Testis (tissue), 5 donors: ENCODE measurements at places on chromosomes 12 and 14. TPM values are rescaled to one million over a fixed set of nuclear protein-coding genes. Genes with fewer than 3 reads are reported as not detected.

- H3K4me1 ChIP-seq = no peaks in the 10 kb centered on the region
- no peak for DNase-seq
- no peak overlapping the region for H3K4me3 ChIP-seq
Measured at GRCh38 chr14:23259426-23259825, 21.7 kb downstream of the RNF212B start.

GRCh38 chr12:101663298-101663697 lies 34.1 kb upstream of the CHPT1 start:
- no peaks in the 10 kb centered on the region for H3K27me3 ChIP-seq
- no peak for DNase-seq
- no peak overlapping the region for H3K27ac ChIP-seq
- no peak overlapping the region for H3K4me3 ChIP-seq
- H3K4me1 ChIP-seq = no peaks in the 10 kb centered on the region

DNA sequence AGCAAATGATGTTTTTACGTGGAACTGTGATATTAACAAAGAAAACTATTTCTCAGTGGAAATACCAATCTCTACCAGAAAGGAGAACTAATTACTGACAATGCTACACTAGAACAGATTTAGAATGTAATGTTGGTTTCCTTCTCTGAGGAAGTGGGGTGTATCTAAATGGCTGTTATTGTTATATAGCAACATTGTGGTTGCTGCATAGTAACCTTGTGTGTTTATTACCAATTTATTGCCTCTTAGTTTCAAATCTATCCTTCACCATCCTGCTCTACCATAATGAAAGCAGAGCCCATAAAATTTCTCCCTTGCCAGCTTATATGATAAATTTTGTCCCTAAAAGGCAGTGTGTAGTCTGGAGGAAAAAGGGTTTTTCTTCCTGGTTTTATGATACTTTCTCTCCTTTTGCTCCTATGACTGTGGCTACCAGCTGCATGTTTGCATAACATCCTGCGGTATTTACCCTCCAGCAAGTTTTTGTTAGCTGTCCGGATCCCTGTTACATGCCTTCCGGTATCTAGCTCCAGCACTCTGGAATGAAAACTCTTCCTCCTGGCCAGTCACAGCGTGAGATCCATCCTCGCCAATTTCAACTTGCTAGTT lies 5.7 kb upstream of the KLRK1 start:
- H3K27ac ChIP-seq = no peak overlapping the region
- DNase-seq = no peak
- H3K4me1 ChIP-seq = no peaks in the 10 kb centered on the region

- H3K27me3 ChIP-seq = no peaks in the 10 kb centered on the region
- no peak overlapping the region for H3K4me3 ChIP-seq
- peak; percentile 75 for DNase-seq
- peak overlapping the region; percentile 34 for H3K27ac ChIP-seq
- H3K4me1 ChIP-seq = peaks cover 34% of the 10 kb centered on the region
Measured at GRCh38 chr12:6347367-6348338, 5.8 kb upstream of the TNFRSF1A start.

GRCh38 chr14:35879654-35880249 lies 53.6 kb downstream of the BRMS1L start:
- H3K27me3 ChIP-seq = no peaks in the 10 kb centered on the region
- DNase-seq = no peak
- no peak overlapping the region for H3K27ac ChIP-seq
- H3K4me3 ChIP-seq = no peak overlapping the region

DNA sequence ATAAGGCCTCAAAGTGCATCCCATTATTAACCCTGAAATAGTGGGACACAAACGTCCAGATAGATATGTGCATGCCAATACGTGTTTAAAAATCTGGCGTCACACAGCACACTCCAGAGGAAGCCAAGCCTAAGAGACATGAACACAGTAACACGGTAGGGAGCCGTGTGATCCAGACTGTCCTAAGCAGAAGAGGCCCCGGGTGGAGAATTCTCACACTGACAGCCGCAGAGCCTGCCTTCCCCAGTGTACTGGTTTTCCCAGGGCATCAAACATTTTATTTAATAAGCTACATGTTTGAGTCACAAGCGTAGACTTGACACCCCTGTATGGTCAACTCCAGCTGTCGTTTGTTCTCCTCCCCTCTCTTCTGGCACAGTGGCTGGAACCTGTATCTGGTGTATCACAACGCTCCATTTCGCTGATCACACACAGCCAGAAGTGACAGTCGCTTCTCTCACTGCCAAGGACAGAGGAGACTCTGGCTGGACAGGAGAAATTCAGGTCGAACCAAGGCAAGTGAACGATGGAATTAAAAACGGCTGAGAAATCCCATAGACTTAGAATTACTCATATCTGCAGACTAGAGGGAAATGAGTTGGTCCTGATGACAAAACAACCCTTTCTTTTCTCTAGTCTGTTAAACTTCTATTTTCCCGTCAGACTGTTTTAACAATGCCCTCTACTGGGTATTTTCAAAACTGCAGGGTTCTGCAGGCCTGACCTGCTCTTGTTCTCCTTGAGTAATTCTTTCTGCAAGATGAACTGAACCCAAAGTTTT lies 359.9 kb downstream of the RGS6 start:
- H3K27me3 ChIP-seq = no peaks in the 10 kb centered on the region
- H3K4me3 ChIP-seq = peak overlapping the region; percentile 29
- peak; percentile 65 for DNase-seq
- no peaks in the 10 kb centered on the region for H3K36me3 ChIP-seq
- H3K27ac ChIP-seq = peak overlapping the region; percentile 51

- H3K36me3 ChIP-seq = no peaks in the 10 kb centered on the region
- H3K27me3 ChIP-seq = no peaks in the 10 kb centered on the region
- DNase-seq = no peak
Measured at GRCh38 chr12:40248585-40249297, 23.9 kb downstream of the LRRK2 start.

TAC3 gene
- 2.5 TPM for total RNA-seq

GRCh38 chr12:128265566-128265965 lies 1.4 kb upstream of the TMEM132C start:
- H3K4me1 ChIP-seq = peaks cover 6% of the 10 kb centered on the region
- H3K27me3 ChIP-seq = no peaks in the 10 kb centered on the region
- H3K27ac ChIP-seq = no peak overlapping the region
- DNase-seq = peak; percentile 23
- H3K4me3 ChIP-seq = no peak overlapping the region

- no peak for DNase-seq
- H3K4me1 ChIP-seq = no peaks in the 10 kb centered on the region
- no peaks in the 10 kb centered on the region for H3K36me3 ChIP-seq
- no peak overlapping the region for H3K4me3 ChIP-seq
- no peak overlapping the region for H3K27ac ChIP-seq
Measured at GRCh38 chr12:11958221-11959091, 112.3 kb upstream of the BCL2L14 start.

DNA sequence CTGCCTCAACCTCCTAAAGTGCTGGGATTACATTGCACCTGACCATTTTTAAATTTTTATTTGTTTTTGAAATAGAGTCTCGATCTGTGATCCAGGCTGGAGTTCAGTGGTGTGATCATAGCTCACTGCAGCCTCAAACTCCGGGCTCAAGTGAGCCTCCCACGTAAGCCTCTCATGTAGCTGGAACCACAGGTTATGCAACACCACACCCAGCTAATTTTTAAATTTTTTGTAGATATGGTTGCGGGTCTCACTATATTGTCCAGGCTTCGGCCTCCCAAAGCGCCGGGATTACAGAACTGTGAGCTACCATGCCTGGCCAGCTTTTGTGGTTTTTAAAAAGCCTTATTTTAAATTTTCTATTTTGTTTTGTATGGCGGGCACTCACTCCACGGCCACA lies 2.2 kb upstream of the DRAM1 start:
- H3K36me3 ChIP-seq = no peaks in the 10 kb centered on the region
- no peak overlapping the region for H3K4me3 ChIP-seq
- peak overlapping the region; percentile 63 for H3K27ac ChIP-seq
- no peaks in the 10 kb centered on the region for H3K4me1 ChIP-seq
- no peaks in the 10 kb centered on the region for H3K27me3 ChIP-seq
- no peak for DNase-seq

DNA sequence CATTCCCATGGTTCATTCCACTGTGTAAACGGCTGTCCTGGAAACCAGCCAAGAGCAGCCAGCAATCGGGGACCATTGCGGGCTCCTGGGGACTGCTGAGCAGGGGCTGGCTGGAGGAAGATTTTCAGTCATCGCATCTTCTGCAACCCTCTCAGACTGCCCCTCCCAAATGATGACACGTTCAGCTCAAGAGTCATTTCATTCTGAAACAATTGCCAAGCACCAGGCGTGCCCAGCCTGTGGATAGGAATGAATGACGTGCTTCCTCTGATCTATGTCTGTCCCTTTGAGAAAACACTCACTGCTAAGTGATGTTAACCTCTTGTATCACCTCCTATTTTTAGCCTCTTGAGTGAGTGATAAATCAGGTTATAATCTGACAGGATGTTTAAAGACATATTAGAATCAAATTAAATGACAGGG lies 62.0 kb downstream of the NDUFA12 start:
- no peaks in the 10 kb centered on the region for H3K27me3 ChIP-seq
- DNase-seq = no peak
- no peak overlapping the region for H3K27ac ChIP-seq
- no peaks in the 10 kb centered on the region for H3K36me3 ChIP-seq

DNA sequence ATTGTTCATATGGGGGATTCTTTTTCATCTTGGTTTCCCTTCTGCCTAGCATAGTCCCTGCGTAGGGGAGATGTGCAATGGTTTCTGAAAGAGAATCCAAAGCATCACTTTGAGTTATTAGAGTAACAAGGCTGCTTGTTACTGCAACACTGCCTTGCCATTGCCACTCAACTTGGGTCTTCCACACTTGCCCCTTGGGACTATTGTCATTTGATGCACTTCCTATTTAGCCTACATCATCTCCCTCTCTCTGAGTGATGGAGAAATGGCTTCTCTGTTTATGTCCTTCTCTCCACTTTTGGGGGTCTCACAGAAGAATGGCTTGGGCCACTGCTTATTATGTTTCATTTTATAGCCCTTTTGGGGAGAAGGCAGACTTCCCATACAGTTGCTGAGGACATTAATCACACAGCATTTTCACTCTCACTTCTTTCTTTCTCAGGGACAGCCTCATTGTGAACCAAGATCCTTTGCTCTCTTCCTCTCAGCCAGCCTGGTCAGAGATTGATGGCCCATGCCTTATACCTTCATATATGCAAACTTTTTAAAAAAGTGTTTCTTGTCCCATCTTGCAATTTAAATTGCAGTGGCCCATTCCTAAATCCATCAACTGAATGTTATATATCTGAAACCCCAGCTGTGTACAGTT lies 50.8 kb upstream of the POC1B start:
- H3K27ac ChIP-seq = no peak overlapping the region
- H3K27me3 ChIP-seq = no peaks in the 10 kb centered on the region
- no peak overlapping the region for H3K4me3 ChIP-seq
- no peak for DNase-seq

USP44 gene
- 22.4 TPM for total RNA-seq

GRCh38 chr14:44404036-44404435 lies 103.0 kb downstream of the FSCB start:
- H3K36me3 ChIP-seq = no peaks in the 10 kb centered on the region
- H3K4me1 ChIP-seq = no peaks in the 10 kb centered on the region
- H3K4me3 ChIP-seq = no peak overlapping the region
- no peak overlapping the region for H3K27ac ChIP-seq

DNA sequence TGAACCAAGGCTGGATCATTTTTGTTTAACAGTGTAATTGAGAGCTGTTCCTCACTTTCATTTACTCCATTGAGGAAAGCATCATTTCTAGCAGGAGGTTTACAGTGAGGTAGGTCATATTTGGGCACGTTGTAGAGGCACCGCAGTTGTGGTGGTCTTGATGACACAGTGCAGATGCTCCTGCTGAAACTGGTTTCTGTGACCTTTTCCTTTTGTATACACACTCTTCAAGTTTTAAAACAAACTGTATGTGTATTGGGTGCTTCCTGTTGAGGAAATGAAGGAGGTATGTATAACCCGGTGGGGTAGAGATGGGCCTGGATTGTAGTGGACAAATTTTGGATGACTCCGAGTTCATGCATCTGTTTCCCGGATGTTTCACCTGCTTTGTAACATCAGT lies 456.3 kb upstream of the RGS6 start:
- no peak overlapping the region for H3K27ac ChIP-seq
- no peaks in the 10 kb centered on the region for H3K27me3 ChIP-seq
- peaks cover 5% of the 10 kb centered on the region for H3K4me1 ChIP-seq
- H3K36me3 ChIP-seq = no peaks in the 10 kb centered on the region
- H3K4me3 ChIP-seq = no peak overlapping the region

TAS2R8 gene
- not detected for total RNA-seq

CACNA1C gene
- total RNA-seq = 20.3 TPM
